CD8-positive, alpha-beta memory T cell (primary cell): ENCODE measurements at places on chromosomes 7 and 10. TPM values are rescaled to one million over a fixed set of nuclear protein-coding genes. Genes with fewer than 3 reads are reported as not detected.

DNA sequence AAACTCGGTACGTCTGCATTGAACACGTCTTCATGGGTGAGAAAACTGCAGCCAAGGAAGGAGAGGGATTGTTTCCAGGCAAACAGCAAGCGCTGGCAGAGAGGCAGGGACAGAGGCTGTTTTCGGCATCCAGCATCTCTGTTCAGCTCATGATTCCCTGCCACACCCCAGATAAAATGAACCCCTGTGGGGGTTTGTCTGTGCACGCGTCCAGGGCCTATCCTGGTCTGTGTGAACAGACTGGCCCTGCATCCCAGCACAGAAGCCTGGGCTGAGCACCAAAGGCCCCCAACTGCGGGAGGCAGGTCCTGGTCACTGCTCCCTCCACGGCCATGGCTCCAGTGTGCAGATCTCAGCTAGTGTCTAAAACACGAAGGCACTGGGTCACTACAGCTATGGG is 83.3 kb upstream of the FAM20C start:
- DNase-seq = no peak

DNA sequence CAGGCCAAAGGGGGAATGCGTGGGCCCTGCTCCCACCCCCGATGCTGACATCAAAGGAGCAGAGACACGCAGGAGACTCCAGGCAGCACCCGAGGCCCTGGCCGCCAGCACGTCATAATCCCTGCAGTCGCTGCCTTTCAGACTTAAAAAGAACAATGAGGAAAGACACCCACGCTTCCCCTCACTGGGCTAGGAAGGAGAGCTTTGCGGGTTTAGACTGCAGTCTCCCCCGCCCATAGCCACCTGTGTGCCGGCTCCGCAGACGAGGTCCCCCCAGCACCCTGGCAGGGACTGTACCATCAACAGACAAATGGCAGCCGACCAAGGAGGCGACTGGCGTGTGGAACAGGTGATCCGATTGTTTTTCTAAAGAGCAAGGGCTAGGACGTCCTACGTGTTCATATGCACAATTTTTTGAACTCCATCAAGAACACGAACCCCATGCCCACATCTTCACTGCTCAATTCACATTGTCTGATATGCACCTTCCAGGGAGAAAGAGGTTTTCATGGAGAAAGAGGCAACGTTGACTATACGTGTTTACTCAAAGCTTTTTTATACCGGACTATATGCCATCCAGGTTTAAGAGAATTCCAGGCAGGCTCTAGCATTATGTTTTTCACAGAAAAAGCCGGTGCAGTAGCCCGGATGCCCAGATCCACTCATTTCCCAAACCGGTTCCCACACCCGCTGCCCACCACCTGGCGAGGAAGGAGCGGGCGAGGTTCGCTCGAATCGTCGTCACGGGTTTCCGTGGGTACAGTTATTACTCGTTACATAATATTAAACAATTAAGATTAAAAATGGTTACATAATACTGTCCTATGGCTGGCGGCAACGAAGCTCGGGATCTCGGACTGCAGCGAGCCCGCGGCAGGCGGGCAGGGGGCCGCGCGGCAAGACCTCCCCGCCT is 1.1 kb downstream of the GRB10 start:
- no peak for DNase-seq

GRCh38 chr10:60395711-60396110 is 6.0 kb upstream of the ANK3 start:
- DNase-seq = no peak

DNA sequence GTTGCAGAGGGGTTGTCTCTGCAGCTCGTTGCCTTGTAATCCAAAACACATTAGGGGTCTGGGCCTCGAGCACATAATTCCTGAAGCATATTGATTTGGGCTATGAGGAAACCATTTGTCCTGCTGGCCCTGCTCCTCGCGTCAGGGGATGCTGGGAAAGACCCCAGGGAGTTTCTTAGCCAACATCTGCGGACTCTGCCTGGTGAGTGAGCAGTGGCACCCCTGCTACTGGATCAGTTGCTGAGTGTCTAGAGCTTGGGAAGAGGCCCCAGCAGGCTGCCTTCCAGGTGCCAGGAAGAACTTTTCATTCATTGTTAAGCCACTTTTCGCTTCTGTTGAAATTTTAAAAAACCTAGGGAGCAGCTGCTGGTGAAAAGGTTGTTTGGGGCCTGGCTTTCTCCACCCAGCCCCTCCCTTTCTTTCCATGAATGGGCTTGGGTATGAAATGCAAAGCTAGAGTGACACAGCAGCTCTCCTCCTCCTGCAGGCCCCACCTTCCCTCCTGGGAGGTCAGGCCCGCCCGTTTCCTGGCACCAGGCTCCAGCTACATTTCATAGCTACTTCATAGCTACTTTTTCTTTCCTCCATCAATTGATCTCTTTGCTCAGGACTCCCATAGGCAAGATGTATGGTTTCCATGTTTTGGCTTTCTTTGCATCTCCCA is 26.8 kb downstream of the TACR2 start:
- no peak for DNase-seq

DNA sequence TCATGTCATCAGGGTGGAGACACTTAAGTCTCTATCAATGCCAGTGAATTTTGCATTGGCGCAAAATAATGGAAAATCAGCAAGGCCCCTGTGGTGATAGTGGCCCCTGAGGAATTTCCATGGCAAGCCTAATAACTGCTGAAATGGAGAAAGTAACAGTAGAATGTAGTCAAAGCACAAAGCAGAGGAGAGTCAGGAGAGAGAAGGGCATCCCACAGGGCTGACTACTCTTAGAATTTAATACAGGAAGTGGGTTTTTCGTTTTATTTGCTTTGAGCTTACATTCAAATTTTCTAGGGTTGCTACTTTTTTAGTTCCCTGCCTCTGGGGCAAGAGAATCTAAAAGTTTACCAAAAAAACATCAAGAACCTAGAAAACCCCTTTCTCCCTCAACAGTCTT is 39.0 kb downstream of the BZW2 start:
- no peak for DNase-seq

DNA sequence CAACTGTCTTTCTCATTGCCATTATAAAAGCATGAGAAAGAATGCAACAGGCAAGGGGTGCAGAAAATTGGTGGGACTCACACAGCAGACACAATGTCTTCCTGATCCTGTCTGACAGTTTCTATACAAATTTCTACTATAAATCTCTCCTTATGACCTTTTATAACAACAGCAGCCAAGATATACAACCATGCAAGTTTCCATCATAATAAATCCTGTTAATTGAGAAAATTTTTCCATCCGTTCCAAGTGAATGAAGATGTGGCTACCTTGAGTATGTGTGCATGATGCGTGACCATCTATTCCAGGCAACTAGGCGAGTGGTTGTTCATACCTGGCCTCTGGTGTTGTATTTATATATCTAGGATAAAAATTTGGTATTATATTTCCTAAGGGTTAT is 216.7 kb downstream of the BBS9 start:
- no peak for DNase-seq

DNA sequence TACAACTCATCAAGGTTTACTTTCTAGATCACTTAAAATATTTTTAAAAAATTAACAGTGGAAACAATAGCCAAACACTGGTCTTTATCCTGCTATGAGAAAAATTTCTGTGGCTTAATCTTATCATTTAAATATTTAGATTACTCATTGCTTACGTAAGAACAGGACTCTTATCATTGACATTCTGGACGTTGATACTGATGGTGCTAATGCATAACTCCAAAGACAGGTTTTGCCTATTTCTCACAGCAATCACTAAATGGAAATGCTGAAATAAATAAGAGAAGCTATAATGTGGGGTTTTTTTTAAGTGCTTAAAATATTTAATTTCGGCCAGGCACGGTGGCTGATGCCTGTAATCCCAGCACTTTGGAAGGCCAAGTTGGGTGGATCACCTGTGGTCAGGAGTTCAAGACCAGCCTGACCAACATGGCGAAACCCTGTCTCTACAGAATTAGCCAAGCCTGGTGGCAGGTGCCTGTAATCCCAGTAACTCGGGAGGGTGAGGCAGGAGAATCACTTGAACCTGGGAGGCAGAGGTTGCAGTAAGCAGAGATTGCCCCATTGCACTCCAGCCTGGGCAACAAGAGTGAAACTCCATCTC is 195.0 kb downstream of the HGF start:
- DNase-seq = no peak

DNA sequence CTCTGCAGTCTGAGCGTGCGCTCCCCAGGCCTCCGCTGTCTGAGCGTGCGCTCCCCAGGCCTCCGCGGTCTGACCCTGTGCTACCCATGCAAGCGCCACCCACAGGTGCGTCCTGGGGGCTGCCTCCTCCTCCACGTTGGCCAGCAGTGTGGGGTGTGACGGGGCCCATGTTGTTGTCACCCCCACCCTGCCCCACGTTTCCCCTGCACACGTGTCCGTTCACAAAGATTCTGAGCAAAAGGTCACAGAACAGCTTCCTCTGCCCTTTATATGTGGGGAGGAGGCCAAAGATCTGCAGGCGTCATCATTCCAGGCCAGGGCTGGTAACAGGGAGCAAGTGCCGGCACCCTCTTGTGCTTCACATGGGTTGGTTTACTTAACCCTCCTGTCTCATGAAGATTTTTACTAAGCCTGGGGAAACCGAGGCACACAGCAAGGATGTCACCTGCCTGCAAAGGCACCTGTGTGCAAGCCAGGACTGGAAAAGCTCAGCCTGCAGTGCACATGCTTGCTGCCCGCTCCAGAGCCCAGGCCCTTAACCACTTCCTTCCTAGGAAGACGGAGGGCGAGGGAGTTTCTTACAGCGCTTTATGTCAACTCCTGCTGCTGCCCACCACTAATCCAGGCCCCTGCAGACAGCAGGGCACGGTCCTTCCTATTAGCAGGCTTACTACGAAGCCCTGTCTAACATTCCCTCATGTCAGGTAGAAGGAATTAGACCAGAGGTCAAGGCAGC is 4.8 kb downstream of the GPR146 start:
- no peak for DNase-seq

DNA sequence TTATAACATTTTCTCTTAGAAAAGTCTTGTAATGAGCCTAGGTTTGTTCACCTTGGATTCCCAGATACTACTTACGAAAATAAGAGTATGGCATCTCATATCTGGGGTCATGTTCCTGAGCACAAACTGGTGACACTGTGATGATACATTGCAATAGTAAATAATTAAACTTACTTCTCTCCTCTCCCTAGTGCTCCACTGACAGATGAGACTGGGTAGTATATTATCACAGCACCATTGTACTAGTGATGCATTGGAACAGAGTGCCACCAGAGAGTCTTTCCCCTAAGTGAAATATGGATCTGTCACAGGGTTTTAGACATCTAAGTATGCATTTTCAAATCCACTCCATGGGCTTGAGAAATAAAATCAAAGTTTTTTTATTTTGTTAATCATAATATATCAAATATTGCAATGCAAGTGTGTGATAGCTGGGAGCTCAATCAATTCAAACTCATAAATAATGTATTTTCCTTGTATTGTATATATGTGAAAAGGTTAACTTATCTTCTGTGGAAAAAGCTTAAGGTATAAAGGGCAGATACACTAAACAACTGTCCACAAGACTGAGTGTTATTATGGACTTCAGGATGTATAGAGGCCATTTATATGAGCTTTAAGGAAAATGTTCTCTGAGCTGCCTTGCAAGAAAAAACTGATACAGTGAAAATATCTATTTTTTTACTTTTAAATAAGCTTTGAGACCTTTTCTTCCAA is 275.5 kb downstream of the ZWINT start:
- DNase-seq = no peak

GRCh38 chr10:25047591-25048301 is 31.3 kb downstream of the THNSL1 start:
- no peak for DNase-seq

DNA sequence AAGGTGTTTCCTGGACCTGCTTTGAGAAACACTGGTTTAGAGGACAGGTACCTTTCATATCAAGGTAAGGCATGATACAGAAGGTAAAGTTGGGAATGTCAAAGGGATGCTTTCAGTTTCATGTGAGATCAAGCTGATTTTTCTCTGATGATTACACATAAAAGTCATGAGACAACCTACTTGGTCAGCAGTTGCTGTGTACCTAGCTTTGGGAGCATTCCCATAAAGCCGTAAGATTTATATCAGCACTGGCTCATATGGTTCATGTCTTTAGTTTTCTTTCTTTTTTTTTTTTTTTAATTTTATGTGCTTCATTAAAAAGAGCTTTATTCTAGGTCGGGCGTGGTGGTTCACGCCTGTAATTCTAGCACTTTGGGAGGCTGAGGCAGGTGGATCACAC is 265.3 kb upstream of the LRGUK start:
- no peak for DNase-seq

- DNase-seq = no peak
Measured at GRCh38 chr7:26928703-26929347, 64.4 kb upstream of the SKAP2 start.

- no peak for DNase-seq
Measured at GRCh38 chr10:47224546-47225218, 75.3 kb upstream of the GDF10 start.

- DNase-seq = no peak
Measured at GRCh38 chr10:88702848-88703597, 3.0 kb upstream of the LIPK start.

The NUTM2B gene
- not detected for polyA plus RNA-seq

The MYL10 gene
- not detected for polyA plus RNA-seq

The SPDYE6 gene
- 0.89 TPM for polyA plus RNA-seq

The THSD7A gene
- not detected for polyA plus RNA-seq

The SEMA3E gene
- not detected for polyA plus RNA-seq

The ACSM6 gene
- not detected for polyA plus RNA-seq

The ANKRD61 gene
- polyA plus RNA-seq = not detected

The IFIT1 gene
- polyA plus RNA-seq = 4.1 TPM

The PNLIP gene
- not detected for polyA plus RNA-seq
